ENCODE measurements at places on chromosomes 12 and 14.

DNA sequence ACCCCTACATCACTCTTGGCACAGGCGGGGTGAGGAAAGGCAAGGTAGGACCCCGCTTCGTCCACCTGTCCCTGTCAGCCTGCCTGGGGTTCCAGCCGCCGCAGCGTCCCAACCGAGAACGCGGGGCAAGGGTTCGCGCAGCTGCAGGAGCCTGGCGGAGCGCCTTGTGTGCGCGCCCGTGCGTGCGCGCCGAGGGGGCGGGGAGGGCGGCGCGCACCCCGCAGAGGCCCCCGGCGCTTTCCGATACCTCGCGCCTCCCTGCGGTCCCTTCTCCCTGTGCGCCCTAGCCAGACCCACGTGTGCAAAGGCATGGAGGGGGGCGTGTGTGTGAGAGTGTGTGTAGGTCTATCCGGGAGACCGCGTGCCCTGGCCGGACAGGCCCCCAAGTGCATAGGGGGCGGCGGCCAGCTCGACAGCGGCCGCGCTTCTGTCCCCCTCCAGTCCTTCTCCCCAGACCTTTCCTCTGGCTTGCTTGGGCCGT is 122.4 kb downstream of the TSPAN9 start:
- DNase-seq: peak; percentile 52

DNA sequence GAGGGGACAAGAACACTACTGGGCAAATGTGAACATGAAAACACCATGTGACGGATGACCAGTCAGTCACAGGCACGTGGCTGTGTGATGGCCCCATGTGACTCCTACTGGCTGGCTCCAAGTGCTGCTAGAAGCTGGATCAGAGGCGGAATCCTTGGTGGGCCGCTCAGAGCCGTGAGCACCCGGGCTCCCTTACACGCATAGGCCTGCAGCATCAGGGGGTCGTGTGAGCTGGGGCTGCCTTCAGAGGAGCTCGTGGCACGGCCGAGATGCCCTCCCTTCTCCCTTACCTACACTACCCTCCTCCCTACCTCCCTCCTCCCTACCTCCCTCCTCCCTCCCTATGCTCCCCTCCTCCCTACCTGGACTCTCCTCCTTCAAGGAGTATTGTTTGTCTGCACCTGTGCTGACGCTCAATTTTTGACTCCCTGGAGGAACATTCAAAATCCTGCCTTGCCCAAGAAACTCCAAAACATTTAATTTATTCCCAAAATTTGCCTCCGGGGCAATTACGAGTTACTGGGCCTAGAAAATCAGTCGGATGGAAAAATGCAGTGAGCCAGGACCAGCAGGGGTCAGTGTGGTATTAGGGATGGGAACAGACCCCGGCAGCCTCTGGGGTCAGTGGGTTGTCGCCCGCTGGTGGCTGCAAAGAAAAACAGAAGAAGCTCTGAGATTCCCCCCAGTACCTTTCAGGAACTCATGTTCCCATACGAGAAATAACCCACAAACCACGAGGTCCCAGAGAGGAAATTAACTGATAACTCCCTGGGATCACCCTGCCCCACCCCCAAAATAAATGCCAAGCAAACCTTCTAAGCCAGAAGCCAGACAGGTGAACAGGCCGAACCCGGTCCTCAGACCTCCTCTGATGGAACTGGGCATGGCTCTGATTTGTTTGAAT is 61.3 kb downstream of the C14orf132 start:
- DNase-seq: no peak

DNA sequence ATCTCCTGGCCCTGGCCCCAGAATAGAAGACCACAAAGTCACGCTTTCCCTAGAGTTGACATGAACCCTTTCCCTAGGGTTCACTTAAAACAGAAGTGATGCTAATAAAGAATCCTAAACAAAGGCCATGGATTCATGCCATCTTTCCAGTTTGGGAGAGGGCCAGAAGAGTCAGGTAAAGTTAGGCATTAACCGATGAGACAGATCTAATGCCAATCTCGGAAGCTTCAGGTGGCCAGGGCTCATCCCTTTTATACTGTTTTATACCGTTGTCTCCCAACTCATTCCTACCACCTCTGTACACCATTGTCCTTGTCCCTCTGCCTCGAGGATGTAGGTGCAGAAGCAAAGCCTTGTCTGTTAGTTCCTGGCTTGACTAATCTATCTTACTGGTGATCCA is 22.8 kb upstream of the ACTR10 start:
- DNase-seq: no peak

DNA sequence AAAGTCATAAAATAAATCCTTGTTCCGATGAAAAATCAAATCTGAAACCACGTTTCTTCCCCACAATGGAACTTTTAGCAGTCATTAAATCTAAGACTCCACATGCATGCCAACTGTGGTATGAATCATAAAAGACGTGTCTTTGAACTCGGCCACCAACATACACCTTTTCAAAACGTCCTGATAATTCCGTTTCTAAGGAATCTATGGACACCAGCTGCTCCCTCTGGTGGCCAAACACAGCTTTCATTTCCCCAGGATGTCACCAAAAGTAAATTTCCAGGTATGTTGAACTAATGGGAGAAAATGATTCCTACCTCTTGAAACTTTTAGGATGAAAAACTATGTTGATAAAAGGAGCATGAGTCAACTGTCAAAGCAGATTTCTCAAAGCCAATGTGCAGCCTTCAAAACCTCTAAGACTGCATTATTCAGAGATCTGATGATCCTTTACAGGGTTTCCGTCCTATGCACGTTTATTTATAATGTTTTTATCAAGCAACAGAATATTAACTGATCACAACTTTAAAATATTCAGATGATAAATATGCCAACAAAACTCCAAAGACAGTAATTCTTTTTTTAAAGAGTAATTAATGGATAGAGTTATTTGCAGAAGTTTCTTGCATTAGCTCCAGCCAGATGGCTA is 96.2 kb downstream of the CIT start:
- DNase-seq: peak; percentile 40

GRCh38 chr12:127145241-127145928 is 1121.6 kb upstream of the TMEM132C start:
- peak; percentile 6 for DNase-seq

Data from right renal cortex interstitium (tissue), 3 donors.